ENCODE measurements at places on chromosomes 6 and 20. TPM values are rescaled to one million over a fixed set of nuclear protein-coding genes. Genes with fewer than 3 reads are reported as not detected.

ISM1 gene
- 0.18 TPM for total RNA-seq

EPHA7 gene
- total RNA-seq, result 0.11 TPM

CALHM5 gene
- 0.06 TPM for total RNA-seq

CYP39A1 gene
- not detected for total RNA-seq

PPIL6 gene
- 4.7 TPM for total RNA-seq

CLIC5 gene
- total RNA-seq, result not detected

EYA2 gene
- 2.6 TPM for total RNA-seq

FAM217B gene
- 7.7 TPM for total RNA-seq

HLA-E gene
- total RNA-seq, result 56.8 TPM

MAS1 gene
- total RNA-seq, result not detected

ENPP1 gene
- total RNA-seq, result 1.3 TPM

CCNC gene
- 28.4 TPM for total RNA-seq

CD93 gene
- not detected for total RNA-seq

CST5 gene
- total RNA-seq, result not detected

BPIFA1 gene
- not detected for total RNA-seq

SLC35F1 gene
- total RNA-seq, result 0.02 TPM

PAQR8 gene
- total RNA-seq, result 1.3 TPM

TPMT gene
- total RNA-seq, result 6.1 TPM

TULP1 gene
- not detected for total RNA-seq

ADRM1 gene
- total RNA-seq, result 196 TPM

BPI gene
- not detected for total RNA-seq

PLN gene
- total RNA-seq, result not detected

RNF39 gene
- total RNA-seq, result not detected

SLPI gene
- 11.9 TPM for total RNA-seq

RAET1E gene
- total RNA-seq, result 2.9 TPM

CCN5 gene
- 34.3 TPM for total RNA-seq

NHLRC1 gene
- total RNA-seq, result 1.6 TPM

PRL gene
- total RNA-seq, result not detected

ERVFRD-1 gene
- not detected for total RNA-seq

GRM1 gene
- not detected for total RNA-seq

HCRTR2 gene
- not detected for total RNA-seq

DSE gene
- total RNA-seq, result 15.7 TPM
